ENCODE measurements at places on chromosomes 3 and 15.

DNA sequence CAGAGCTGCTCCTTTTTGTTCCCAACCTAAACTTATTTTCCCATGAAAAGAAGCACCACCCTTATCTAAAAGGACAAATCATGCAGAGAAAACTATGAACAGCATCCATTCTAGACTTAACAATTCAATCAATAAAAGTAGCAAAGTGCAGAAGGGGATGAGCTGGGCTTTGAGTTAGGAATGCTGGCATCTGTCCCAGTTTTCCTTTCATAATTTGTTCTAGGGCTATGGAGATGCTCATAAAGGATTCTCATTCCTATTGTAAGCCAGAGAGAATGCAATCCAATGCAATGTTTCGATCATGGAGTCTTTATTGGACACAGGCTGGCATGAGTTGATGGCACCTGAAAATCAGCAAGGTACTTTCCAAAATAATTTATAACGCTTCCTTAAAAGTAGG, 330.6 kb downstream of the VPS13C start:
- no peak for DNase-seq

- no peak for DNase-seq
Measured at GRCh38 chr3:30618526-30618925, 12.1 kb downstream of the TGFBR2 start.

DNA sequence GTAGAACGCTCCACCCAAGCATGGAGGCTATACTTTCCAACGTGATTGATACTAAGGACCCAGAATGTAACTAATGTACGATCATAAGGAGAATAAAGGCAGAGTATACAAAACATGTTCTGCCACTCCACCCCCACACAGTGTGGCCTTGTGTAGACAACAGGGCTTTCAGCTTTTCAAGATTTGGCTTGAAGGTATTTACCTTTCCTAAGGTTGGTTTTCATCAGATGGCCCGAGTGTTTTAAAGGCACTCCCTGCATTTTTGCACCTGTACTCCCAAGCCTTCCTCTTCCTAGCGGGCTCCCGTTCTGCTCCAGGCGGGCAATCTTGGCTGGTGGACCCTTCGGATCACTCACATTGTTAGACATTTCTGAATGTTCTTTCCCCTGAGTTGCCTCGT, 4.6 kb downstream of the SATB1 start:
- DNase-seq = no peak

DNA sequence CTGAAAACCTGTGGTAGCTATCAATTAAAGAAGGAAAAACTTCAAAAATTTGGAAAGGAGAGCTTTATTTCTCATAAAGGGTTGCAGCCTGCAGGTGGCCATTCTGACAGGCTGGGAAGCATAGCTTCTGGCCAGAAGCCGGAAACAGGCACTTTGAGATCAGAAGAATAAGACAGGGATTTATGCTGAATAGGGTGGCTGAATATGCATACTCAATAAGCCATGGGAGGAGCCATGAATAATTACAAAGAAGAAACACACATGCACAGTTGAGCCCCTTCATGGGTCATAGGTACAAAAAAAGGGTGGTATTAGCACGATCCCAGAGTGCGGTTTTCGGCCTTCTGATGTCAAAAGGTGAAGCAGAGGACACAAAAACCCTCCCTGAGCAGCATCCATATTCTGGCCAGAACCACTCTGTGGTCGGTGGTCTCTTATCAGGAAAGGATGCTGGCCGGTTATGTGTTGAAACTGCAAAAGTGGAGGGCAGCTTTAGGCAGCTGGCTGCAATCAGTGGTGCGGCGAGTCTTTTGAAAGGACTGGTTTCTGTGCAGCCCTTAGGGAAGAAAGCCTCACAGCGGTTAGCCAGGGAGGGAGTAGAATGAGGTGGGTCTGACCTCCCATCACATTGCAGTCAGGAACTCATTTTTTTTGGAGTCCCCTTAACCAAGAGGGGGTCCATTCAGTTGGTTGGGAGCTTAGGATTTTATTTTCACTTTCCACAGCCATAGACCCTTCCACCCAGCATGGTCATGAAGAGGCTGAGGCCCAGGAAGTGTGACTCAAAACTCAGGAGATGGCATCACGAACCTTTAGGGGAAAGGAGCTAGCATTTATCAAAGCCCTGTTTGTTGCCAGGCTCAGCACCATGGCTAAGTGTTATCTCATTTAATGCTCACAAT, 34.7 kb upstream of the CCDC174 start:
- no peak for DNase-seq

DNA sequence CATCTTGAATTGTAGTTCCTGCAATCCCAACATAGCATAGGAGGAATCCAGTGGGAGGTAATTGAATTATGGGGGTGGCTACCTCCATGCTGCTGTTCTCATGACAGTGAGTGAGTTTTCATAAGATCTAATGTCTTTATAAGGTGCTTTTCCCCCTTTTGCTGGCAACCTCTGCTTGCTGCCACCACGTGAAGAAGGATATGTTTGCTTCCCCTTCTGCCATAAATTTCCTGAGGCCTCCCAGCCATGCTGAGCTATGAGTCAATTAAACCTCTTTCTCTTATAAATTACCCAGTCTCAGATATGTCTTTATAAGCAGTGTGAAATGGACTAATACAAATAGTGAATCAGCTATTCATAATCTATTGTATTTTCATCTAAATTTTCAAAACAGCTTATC, 537.3 kb downstream of the EPHA3 start:
- DNase-seq = no peak

DNA sequence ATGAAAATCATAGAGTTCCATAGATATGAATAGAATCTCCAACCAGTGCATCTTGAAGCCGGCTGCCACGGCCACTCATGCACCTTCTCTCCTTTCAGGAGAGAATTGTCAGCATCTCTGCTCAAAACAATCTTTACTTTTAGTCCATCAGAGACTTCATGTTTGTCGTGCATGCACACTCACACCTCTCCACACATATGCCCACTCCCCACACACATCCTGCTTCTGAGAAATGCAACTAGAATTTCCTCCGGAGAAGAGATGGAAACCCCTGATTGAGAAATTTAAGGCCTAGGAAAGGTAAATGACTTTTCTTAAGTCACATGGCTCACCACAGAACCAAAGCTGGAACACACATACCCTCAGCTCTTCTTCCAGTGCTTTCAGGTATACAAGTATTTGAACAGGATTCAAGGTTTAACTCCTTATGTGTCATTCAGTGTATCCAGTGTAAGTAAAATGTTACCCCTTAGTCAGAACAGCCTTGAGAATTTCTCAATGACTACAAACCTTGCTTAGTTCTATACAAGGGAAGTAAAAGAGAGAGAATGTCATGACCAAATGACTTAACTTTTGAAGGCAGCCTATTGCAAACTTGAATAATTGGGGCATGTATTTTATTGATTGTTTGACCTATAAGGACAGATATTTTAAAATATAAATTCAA, 69.1 kb upstream of the TSEN2 start:
- no peak for DNase-seq

DNA sequence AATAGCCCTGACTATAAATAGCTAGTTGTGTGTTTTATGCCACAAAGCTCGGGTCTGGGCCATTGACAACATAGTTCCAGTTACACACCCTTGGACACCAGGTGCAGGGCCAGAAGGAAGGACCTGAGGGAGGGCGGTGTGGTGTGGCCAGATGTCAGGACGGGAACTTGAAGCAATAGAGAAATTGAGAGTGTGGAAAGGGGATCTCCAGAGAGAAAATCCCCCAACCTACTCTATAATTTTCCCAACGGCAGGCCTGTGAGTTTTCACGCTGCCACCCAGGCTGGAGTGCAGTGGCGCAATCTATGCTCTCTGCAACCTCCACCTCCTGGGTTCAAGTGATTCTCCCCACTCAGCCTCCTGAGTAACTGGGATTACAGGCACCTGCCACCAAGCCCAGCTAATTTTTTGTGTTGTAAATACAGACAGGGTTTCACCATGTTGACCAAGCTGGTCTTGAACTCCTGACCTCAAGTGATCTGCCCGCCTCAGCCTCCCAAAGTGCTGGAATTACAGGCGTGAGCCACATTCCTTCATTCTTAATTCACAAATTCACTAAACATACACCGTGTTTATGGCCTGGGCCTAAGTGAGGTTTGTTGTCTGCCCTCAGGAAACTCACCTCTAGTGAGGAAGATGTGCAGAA, 70.8 kb upstream of the KLF13 start:
- DNase-seq = no peak

- DNase-seq = no peak
Measured at GRCh38 chr15:88074386-88074785, 182.2 kb downstream of the NTRK3 start.

GRCh38 chr3:45509768-45510129, 84.8 kb upstream of the LIMD1 start:
- no peak for DNase-seq

DNA sequence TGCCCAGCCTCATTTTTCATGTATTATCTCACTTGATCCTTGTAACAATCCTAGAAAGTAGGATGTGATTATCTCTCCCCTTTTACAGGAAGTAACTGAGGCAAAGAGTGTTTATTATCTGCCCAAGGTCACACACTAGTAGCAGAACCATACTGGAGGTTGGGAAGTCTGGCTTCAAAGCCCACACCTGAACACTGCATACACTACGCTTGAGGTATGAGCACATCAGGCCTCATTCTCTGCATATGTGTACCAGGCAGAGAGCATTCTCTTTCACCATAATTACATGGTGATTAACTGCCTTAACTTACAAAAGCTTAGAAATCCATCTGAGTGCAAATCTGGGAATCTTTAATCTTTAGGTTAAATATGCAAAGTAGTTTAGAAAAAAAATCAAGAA, 361.8 kb downstream of the MFSD1 start:
- no peak for DNase-seq

- DNase-seq = no peak
Measured at GRCh38 chr15:63372018-63372705, 9.5 kb downstream of the CA12 start.

GRCh38 chr15:57344282-57344681, 32.0 kb upstream of the CGNL1 start:
- no peak for DNase-seq

DNA sequence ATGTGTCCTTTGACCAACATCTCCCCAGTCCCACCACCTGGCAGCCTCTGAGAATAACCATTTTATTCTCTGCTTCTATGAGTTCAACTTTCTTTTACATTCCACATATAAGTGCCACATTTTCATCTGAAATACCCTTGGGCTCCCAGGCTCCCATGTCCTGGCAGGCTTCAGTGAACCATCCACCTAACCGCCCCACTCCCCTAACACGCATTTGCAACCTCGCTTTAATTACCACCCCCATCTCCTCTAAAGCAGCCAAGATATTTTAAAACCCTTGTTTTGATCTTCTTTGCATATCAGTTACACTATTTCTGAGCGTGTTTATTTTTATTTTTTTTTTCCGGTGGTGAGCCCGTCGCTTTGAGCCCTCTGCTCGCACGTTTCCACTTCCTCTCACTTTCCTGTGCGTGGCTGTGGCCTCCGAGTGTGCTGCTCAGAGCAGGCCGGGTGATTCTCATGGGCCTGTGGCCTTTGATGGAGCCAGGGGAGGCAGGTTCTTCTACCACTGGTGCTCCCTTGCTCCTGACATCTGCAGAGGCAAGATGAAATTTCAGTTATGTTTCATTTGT, 195.4 kb upstream of the LPP start:
- no peak for DNase-seq

DNA sequence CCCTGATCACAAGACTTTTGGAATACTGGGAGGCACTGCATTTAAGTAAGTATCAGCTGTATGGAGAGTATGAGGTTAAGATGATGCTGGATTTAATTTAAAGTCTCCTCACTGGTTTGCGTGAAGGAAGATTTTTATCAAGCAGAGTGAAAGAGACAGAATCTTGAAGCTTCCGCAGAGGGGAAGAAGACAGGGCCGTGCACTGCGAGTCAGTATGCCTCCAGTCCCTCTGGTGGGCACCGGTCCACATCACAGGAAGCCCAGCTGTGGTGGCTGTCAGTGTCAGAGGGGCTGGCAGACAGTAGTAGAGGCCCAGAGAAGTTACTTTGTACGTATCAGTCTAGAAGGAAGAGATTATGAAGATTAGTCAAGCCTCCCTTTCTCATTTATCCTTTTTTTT, 379.0 kb upstream of the TPRG1 start:
- DNase-seq = no peak
